Naive thymus-derived CD4-positive, alpha-beta T cell (primary cell): ENCODE measurements at places on chromosomes 7 and 10. TPM values are rescaled to one million over a fixed set of nuclear protein-coding genes. Genes with fewer than 3 reads are reported as not detected.
A peak's percentile ranks its signal among the peaks of the same experiment; 100 is the strongest.

- no peak for DNase-seq
These were observed 32.2 kb downstream of the MYL10 start for GRCh38 chr7:101596898-101597297.

DNA sequence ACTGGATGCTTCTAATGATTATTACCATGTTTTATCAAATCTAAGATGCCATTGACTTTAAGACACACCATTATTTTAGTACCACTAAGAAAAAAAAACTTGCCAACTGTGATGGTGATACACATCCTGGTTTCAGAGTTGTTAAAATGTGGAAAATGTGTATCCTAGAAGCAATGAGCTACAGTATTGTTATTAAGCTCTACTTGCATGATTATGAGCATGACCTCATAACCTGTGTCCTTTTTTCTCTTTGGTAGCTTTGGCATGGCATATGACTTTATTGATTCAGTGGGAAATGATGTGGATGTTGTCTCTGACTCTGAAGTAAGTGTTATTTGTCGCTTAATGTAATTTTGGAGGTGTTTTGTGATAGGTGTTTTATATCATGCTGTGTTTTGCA is 3.3 kb downstream of the EDRF1 start:
- no peak for DNase-seq

GRCh38 chr7:43318188-43318770 is 205.8 kb downstream of the HECW1 start:
- no peak for DNase-seq

DNA sequence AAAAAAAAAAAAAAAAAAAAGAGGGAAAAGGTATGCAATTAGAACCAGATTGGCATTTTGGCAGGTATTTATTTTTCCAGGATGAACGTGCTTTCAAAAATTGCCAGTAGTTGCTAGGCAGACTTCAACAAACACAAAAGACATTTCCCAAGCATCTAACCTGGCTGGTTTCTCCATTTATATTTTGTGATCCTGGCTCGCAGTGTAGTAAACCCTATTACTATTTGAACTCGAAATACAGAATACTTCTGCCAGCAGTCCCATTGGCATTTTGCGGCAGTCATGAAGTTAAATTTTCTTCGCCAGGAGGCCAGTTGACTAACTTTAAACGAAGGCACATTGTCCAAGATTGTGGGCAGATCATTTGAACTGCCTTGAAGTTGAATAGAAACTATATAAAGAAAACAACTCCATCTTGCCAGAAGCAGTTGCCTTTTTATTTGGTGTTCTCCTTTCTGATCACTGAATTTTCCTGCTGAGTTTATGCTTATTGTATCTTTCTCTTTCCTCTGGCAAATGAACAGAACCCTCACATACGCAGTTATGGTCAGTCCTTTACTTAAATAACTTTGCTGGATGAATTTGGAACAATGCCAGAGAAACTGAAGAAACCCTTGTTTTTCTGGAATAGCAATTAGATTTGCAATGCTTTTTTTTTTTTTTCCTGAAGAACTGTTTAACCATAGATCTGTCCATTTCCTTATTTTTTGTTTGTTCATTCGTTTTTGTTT is 132.9 kb downstream of the BICC1 start:
- DNase-seq = no peak

DNA sequence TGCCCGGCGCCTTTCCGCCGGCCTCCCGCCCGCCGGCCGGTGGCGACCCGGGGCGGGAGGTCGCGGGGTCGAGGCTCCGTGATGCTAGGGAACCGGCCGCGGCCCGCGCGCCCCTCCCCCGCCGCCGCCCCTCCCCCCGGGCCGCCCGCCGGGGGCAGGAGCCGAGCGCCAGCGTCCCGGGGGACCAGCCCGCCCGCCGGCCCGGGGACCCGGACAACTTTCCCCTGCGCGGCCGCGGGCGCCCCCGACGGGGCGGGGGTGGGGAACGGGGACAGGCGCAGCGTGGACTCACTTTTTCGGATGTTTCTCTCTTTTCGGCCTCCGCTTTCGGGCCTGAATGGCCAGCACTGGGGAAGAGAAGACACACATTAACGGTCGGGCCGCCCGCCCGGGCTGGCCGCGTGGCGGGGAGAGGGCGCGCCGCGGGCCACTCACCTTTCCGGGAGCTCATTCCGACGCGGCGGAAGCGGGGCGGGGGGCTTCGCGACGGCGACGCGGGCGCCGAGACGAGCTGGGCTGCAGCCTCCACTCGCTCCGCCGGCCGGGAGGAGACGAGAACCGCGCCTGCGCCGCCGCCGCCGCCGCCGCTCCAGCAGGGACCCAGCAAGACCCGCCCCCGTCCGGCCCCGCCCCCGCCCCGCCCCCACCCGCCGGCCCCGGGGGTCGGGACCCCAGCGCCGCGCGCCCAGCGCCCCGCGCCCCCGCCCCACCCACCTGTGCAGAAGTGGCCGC is at the start of gene SRPK2:
SRPK2 (minus strand) TSS at position 566 of the 732 bp plus-strand sequence.
- peak; percentile 77 for DNase-seq

DNA sequence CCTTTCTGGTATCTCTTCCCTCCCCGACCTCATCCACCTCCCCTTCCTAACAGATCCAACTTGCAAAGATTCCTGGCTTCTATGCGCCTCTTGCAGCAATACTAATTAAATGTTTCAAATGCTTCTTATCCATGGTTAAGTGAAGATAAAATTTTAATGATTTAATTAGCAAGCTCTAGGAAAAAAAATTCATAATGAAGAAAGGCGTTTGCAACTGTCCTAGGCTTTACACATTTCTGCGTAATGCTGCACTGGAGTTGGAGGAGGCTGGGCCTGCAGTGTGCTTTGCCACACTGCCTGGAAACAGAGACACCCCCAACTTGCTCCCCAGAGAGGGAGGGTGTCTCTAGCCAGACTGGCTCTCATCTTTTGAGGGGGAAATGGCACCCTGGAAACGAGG is 123.9 kb upstream of the CARD11 start:
- DNase-seq = no peak

DNA sequence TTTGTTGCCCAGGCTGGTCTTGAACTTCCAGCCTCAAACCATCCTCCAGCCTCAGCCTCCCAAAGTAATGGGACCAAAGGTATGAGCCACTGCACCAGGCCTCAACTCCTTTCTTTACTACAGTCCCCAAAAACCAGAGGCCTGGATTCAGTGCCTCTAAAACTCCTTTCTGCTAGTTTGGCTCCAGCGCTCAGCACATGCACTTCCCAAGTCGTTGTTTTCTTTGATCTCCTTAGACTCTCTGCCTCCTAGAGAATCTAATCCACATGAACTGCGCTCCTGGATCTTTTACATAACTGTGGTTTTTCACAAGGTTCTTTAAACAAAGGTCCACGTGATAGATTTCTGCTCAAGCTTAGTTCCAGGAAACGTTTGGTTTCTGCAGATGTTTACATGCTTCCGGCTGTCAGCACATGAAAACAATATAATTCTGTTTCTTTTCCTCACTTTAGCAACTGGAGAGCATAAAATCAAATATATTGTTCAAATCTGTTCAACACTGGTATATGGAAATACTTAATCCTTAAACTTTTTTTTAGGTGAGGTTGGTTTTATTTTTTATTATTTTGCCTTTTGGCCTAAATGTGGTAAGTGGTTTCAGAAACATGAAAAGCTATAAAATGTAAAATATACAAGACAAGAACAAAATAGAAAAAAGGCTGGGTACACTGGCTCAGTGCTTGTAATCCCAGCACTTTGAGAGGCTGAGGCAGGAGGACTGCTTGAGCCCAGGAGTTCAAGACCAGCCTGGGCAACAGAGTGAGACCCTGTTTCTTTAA is 270.5 kb upstream of the MKLN1 start:
- DNase-seq = peak; percentile 56

DNA sequence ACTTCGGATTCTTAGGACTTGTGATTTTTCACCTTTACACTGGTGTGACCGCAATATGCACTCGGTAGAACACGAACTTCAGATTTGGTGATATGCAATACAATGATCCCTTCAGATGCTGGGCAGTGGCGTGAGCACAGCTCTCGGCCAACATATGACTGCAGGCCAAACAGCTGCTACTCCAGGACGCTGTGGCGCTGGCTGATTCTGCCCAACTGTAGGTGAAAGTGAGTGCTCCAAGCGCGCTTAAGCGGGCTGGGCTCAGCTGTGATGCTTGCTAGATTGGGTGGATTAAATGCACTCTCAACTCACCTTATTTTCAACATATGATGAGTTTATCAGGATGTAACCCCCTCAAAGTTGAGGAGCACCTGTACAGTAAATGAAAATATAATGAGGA is 137.6 kb upstream of the RET start:
- no peak for DNase-seq

The FOXP2 gene
- not detected for total RNA-seq

The BTBD16 gene
- total RNA-seq = not detected in 2 replicates

The PTPN20 gene
- total RNA-seq = 1.1 TPM

The GNGT1 gene
- total RNA-seq = not detected

The ERVW-1 gene
- total RNA-seq = not detected

The ARHGEF35 gene
- total RNA-seq = 4.0 TPM

The NME8 gene
- total RNA-seq = not detected
